ENCODE measurements at places on chromosomes 13 and 19.
A peak's percentile ranks its signal among the peaks of the same experiment; 100 is the strongest.

DNA sequence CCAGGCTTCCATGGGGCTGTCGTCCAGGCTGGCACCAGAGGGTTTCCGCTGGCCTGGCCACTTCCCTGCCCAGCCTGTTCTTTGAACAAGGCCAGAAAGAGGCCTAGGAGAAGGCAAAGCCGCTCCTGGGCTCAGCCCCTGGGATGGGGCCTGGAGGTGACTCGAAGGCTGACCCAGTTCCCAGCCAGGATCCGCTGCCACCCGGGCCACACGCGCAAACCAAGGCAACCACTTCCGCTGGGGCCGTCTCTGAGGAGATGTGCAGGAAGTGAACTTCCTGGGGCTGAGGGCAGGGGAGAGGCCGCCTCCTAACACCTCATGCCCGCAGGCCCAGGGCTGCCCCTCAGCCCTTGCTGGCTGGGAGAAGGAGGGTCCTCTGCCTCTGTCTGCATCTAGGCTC lies 15.2 kb downstream of the PLEKHF1 start:
- peaks cover 8% of the 10 kb centered on the region for H3K36me3 ChIP-seq
- H3K4me1 ChIP-seq: peaks cover 47% of the 10 kb centered on the region
- H3K27me3 ChIP-seq: no peaks in the 10 kb centered on the region
- DNase-seq: peak; percentile 83
- peak overlapping the region; percentile 63 for H3K4me3 ChIP-seq
- peak overlapping the region; percentile 88 for H3K27ac ChIP-seq

- no peak overlapping the region for H3K27ac ChIP-seq
- DNase-seq: no peak
- peaks cover 60% of the 10 kb centered on the region for H3K27me3 ChIP-seq
- no peaks in the 10 kb centered on the region for H3K36me3 ChIP-seq
- H3K4me3 ChIP-seq: no peak overlapping the region
Observed at GRCh38 chr13:93227878-93228642, 1.5 kb downstream of the GPC6 start.

- H3K27ac ChIP-seq: no peak overlapping the region
- no peak overlapping the region for H3K4me3 ChIP-seq
- no peaks in the 10 kb centered on the region for H3K27me3 ChIP-seq
- DNase-seq: no peak
- no peaks in the 10 kb centered on the region for H3K4me1 ChIP-seq
Observed at GRCh38 chr13:41418731-41419130, 38.6 kb upstream of the RGCC start.

GRCh38 chr19:19106056-19106551 lies 32.2 kb downstream of the TMEM161A start:
- DNase-seq: no peak
- no peaks in the 10 kb centered on the region for H3K4me1 ChIP-seq
- no peak overlapping the region for H3K4me3 ChIP-seq
- no peaks in the 10 kb centered on the region for H3K36me3 ChIP-seq
- H3K27me3 ChIP-seq: no peaks in the 10 kb centered on the region
- no peak overlapping the region for H3K27ac ChIP-seq

GRCh38 chr13:100842136-100842535 lies 167.5 kb upstream of the TMTC4 start:
- H3K4me1 ChIP-seq: no peaks in the 10 kb centered on the region
- H3K36me3 ChIP-seq: no peaks in the 10 kb centered on the region
- no peak overlapping the region for H3K27ac ChIP-seq
- H3K27me3 ChIP-seq: peaks cover 5% of the 10 kb centered on the region
